ENCODE measurements at places on chromosomes 2 and 18.

DNA sequence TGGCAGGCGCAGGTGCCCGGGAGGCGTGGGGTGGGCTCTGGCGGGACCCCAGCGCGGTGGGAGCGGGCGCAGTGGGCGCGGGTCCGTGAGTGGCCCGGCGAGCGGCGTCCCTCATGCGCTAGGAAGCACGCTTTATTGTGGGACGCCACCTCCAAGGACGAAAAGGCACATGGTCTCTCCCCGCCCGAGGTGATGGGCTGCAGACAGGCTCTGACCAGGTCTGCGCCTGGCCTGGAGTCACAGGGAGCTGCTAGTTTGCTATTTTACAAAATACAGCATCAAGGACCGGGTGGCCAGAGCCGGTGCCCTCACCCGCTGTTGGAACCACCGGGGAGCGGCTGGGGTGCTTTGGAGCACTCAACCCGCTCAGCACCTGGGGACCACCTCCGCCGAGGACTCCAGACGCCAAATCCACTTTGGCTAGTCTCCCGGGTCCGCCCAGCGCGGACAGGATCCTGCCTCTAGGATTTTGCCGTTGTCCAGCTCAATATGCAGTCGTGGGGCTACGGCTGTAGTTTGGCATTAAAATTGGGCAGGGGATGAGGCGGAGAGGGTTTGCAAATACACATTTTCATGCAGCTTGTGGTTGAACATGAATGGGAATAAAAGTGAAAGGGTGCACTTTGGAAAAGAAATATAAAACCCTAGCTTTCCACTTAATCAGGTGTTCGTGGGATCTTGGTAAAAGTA lies 65.4 kb downstream of the LRRFIP1 start:
- peaks cover 24% of the 10 kb centered on the region for H3K27me3 ChIP-seq
- no peak for DNase-seq
- H3K4me3 ChIP-seq = peak overlapping the region; percentile 67
- H3K4me1 ChIP-seq = peaks cover 46% of the 10 kb centered on the region
- H3K27ac ChIP-seq = no peak overlapping the region

DNA sequence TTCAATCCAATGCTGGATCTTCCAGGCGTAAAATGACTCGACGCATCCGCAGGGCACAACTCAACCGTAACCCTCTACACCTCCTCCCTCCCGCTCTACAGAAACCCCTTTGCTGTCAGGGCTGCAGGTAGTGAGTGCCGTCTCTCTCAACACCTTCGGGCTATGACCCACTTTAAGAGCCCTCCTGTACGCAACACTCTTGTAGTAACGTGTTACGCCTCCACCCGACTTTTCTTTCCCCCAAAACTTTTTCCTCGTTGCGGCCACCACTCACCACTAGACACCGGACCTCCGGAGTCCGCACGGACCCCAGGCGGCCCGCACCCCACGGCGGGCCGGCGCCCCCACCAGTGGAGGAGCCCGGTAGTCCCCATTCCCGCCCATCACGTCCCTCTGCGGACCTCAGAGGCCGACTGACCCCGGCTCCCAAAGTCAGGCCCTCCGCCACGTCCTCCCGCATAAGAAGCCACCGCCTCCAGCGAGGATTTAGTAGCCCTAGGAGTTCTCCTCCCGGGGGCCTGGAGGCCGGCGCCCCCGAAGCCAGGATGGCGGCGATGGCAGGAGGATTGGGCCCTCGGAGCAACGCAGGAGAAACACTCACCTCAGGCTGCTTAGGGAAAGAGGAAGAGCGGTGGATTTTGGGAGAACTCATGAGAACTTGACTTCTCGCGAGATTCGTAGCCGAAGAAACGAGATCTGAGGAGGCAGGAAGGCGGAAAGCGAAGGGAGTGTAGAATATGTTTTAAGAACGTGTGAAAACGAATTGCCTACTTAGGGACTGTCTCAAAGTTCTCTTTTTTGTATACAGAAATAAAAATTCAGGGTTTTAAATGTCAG lies 5.0 kb upstream of the C18orf32 start:
- peaks cover 20% of the 10 kb centered on the region for H3K36me3 ChIP-seq
- H3K27ac ChIP-seq = peak within 1 kb of the TSS; percentile 99
- peak; percentile 84 for DNase-seq

- no peaks in the 10 kb centered on the region for H3K27me3 ChIP-seq
- H3K27ac ChIP-seq = no peak overlapping the region
- peaks cover 17% of the 10 kb centered on the region for H3K4me1 ChIP-seq
- no peak overlapping the region for H3K4me3 ChIP-seq
- H3K36me3 ChIP-seq = no peaks in the 10 kb centered on the region
- DNase-seq = no peak
Measured at GRCh38 chr18:36582988-36583745, 245.6 kb downstream of the TPGS2 start.

DNA sequence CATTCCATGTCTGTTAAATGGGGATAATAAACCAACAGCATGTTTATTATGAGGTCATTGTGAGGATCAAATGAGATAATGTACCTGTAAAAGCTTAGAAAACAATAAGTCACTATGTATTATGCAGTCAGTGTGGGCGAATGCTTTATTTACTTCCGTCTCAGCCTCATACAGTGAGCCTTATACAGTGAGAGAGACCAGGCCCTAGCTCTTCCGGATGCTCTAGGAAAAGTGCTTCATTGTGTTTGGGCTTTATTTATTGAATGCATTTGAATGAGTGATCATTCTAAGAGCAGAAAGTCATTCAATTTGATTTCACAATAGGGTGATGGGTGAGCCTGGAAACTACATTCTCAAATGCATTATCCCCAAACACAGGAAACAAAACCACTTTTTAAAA lies 603.9 kb upstream of the FANCL start:
- no peak overlapping the region for H3K27ac ChIP-seq
- H3K4me3 ChIP-seq = no peak overlapping the region
- DNase-seq = no peak
- no peaks in the 10 kb centered on the region for H3K27me3 ChIP-seq

DNA sequence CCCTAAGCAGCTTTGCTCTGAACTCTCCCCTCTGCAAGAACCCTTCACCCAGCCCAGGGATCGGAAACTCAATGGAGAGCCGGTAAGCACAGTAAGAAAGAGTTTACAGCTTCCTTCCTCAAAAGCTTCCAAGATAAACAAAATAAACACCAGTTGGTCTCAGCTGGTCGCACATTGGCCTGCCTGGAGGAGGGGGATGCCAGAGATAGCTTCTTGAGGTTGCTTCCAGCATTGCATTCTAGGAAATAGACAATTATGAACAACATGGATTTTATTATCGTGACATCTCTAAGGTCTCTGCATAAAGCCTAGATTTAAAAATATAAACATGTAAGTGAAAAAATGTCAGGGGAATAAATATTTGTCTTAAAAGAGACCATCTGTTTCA lies 141.5 kb upstream of the PKDCC start:
- H3K27me3 ChIP-seq = no peaks in the 10 kb centered on the region
- no peak for DNase-seq
- no peaks in the 10 kb centered on the region for H3K36me3 ChIP-seq
- no peak overlapping the region for H3K4me3 ChIP-seq

- no peak overlapping the region for H3K27ac ChIP-seq
- no peak for DNase-seq
- H3K4me1 ChIP-seq = peaks cover 15% of the 10 kb centered on the region
- no peaks in the 10 kb centered on the region for H3K27me3 ChIP-seq
Measured at GRCh38 chr2:169386722-169387121, 24.4 kb upstream of the LRP2 start.

GRCh38 chr2:108320326-108320922 lies 31.7 kb downstream of the SULT1C2 start:
- H3K4me3 ChIP-seq = no peak overlapping the region
- peaks cover 22% of the 10 kb centered on the region for H3K4me1 ChIP-seq
- no peaks in the 10 kb centered on the region for H3K36me3 ChIP-seq
- H3K27me3 ChIP-seq = peaks cover 65% of the 10 kb centered on the region
- no peak overlapping the region for H3K27ac ChIP-seq

GRCh38 chr2:45823723-45824206 lies 172.3 kb downstream of the PRKCE start:
- peaks cover 16% of the 10 kb centered on the region for H3K4me1 ChIP-seq
- H3K4me3 ChIP-seq = no peak overlapping the region
- no peak overlapping the region for H3K27ac ChIP-seq
- H3K36me3 ChIP-seq = no peaks in the 10 kb centered on the region
- H3K27me3 ChIP-seq = no peaks in the 10 kb centered on the region

GRCh38 chr2:88195246-88195645 lies 25.1 kb downstream of the THNSL2 start:
- H3K27ac ChIP-seq = no peak overlapping the region
- no peak overlapping the region for H3K4me3 ChIP-seq
- H3K36me3 ChIP-seq = no peaks in the 10 kb centered on the region

- no peak overlapping the region for H3K4me3 ChIP-seq
- DNase-seq = no peak
- H3K27me3 ChIP-seq = no peaks in the 10 kb centered on the region
- H3K27ac ChIP-seq = peak overlapping the region; percentile 39
- peaks cover 48% of the 10 kb centered on the region for H3K36me3 ChIP-seq
Measured at GRCh38 chr18:36153203-36153602, 23.5 kb downstream of the ELP2 start.

GRCh38 chr2:12106440-12107080 lies 360.1 kb downstream of the LPIN1 start:
- H3K36me3 ChIP-seq = no peaks in the 10 kb centered on the region
- H3K27me3 ChIP-seq = peaks cover 13% of the 10 kb centered on the region
- H3K27ac ChIP-seq = no peak overlapping the region
- no peak overlapping the region for H3K4me3 ChIP-seq
- DNase-seq = no peak
- H3K4me1 ChIP-seq = peaks cover 16% of the 10 kb centered on the region

DNA sequence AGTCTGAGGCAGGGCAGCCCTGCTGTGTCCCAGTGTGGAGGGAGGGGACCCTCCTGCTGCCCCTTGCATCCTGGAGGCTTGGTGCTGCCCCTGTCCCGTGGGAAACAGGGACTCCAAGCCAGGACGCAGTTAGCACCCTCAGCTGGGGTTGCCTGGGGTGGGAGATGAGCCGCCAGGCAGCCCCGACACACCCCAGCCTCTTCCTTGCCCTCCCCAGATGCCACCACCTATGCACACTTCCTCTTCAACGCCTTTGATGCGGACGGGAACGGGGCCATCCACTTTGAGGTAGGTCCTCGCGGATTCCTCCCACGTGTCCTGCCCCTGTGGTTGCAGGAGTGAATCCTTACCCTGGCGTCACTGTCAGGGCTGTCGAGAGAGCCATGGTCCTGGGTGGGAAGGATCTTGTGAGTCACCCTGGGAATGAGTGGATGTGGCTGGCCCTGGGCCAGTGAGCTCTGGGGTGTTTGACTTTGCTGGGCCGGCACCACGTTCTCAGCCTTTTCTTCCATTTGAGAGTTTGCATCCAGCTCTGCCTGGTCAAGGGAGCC lies 27.5 kb upstream of the FAHD2A start:
- H3K4me3 ChIP-seq = no peak overlapping the region
- DNase-seq = no peak
- no peak overlapping the region for H3K27ac ChIP-seq

- peaks cover 3% of the 10 kb centered on the region for H3K4me1 ChIP-seq
- no peak overlapping the region for H3K4me3 ChIP-seq
- peaks cover 48% of the 10 kb centered on the region for H3K27me3 ChIP-seq
- DNase-seq = no peak
- H3K36me3 ChIP-seq = no peaks in the 10 kb centered on the region
- H3K27ac ChIP-seq = no peak overlapping the region
Measured at GRCh38 chr2:21050164-21050563, 6.3 kb upstream of the APOB start.

- no peaks in the 10 kb centered on the region for H3K36me3 ChIP-seq
- no peak overlapping the region for H3K4me3 ChIP-seq
- peaks cover 1% of the 10 kb centered on the region for H3K4me1 ChIP-seq
- no peak overlapping the region for H3K27ac ChIP-seq
- no peak for DNase-seq
Measured at GRCh38 chr2:44960871-44961270, 19.4 kb downstream of the SIX3 start.

GRCh38 chr18:50633992-50634391 lies 74.1 kb downstream of the MAPK4 start:
- peaks cover 33% of the 10 kb centered on the region for H3K4me1 ChIP-seq
- H3K27ac ChIP-seq = no peak overlapping the region
- no peak for DNase-seq
- H3K36me3 ChIP-seq = no peaks in the 10 kb centered on the region
- no peaks in the 10 kb centered on the region for H3K27me3 ChIP-seq

Measured in mesothelial cell of epicardium (in vitro differentiated cells).